ENCODE measurements at places on chromosomes 6 and 20. TPM values are rescaled to one million over a fixed set of nuclear protein-coding genes. Genes with fewer than 3 reads are reported as not detected.

DNA sequence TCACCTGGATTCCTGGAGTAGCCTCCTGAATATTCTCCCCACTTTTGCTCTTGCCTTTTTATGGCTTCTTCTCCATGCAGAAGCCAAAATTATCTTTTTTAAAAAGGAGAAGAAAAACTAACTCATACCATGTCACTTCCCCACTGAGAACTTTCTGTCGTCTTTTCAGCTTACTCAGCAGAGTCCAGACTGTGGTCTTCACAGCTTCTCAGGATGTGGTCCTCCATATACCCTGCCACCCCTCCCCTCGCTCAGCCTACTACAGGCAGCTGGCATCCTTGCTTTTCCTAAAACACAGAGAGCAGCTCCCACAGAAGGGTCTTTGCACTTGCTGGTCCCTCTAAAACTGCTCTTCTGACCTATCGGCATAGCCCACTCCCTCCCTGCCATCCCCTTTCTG lies 89.4 kb upstream of the ISM1 start:
- no peaks in the 10 kb centered on the region for H3K36me3 ChIP-seq
- no peak overlapping the region for H3K4me3 ChIP-seq
- H3K27me3 ChIP-seq = peaks cover 12% of the 10 kb centered on the region

GRCh38 chr6:14088600-14089192 lies 28.9 kb upstream of the CD83 start:
- no peak for DNase-seq
- peaks cover 2% of the 10 kb centered on the region for H3K4me1 ChIP-seq
- no peaks in the 10 kb centered on the region for H3K36me3 ChIP-seq

- H3K4me3 ChIP-seq = no peak overlapping the region
- DNase-seq = no peak
- peaks cover 19% of the 10 kb centered on the region for H3K36me3 ChIP-seq
These were observed 3.5 kb downstream of the PIGT start for GRCh38 chr20:45419188-45420091.

Gene TMC2
- total RNA-seq = not detected

Gene PRR3
- total RNA-seq = 22.5 TPM

DNA sequence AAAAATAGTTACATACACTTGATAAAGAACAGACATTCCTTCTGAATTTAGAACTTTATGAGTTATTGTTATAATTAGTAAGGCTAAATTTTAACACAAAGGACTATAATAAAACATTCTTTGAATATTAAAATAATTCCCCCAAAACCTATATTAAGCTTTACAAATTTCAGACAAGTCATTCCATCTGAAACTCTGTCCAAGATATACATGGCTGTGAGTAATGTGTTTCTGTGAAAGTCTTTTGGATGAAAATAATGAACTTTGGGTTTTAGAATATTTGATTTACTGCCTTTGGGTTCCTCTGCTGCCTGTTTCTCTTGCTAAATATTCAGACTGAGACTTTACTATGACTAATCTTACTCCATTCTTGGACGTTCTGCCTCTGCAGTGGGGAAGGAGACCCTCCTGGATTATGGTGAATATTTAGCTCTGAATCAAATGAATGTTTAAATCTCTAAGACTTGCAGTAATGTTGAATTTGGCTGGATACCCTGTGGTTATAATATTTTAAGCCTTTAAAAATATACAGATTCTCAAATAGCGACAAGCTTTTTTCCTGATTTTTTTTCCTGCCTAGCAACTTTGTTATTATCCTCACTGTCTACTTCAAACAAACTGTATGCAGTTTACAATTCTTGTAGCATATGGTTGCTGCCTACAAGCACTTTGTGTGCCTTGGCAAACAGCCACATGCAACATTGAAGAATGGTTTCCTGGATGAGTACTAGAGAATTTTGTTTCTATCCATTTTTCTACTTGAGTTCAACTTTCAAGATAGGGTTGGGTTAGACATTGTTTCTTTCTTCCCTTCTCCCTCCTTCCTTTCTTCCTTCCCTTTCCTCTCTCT lies 51.4 kb downstream of the TXLNB start:
- DNase-seq = no peak
- no peak overlapping the region for H3K27ac ChIP-seq
- H3K36me3 ChIP-seq = no peaks in the 10 kb centered on the region
- H3K4me1 ChIP-seq = peaks cover 5% of the 10 kb centered on the region

Gene CDH4
- 0.14 TPM for total RNA-seq

DNA sequence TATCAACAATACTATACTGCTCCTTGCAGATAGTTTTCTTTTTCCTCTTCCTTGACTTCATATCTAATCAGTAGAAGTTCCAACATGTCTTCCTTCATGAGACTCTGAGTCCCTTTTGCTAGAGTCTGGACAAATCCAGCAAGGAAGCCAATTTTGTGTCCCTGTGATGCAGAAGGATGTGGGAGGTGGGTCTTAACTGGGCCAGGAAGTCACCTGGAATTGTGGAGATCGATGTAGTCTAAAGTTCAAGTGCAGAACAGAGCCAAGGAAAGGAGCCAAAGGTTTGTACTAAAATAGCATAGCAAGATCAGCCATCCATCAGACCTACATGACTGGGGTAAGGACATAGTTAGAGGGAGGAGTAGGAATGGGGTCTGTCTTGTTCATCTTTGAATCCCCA lies 37.6 kb downstream of the SPTLC3 start:
- peaks cover 1% of the 10 kb centered on the region for H3K36me3 ChIP-seq
- H3K4me1 ChIP-seq = no peaks in the 10 kb centered on the region
- H3K4me3 ChIP-seq = no peak overlapping the region
- H3K27me3 ChIP-seq = no peaks in the 10 kb centered on the region

Measured in activated naive CD8-positive, alpha-beta T cell treated with anti-CD3 and anti-CD28 coated beads, Interleukin-2, amount 10 ng/mL, durations not matched to agents 7 days and 5 days (primary cell).